ENCODE measurements at places on chromosomes 6 and 20. TPM values are rescaled to one million over a fixed set of nuclear protein-coding genes. Genes with fewer than 3 reads are reported as not detected.

The PSORS1C1 gene
- 6.5 TPM for total RNA-seq

- no peaks in the 10 kb centered on the region for H3K4me1 ChIP-seq
- no peaks in the 10 kb centered on the region for H3K27me3 ChIP-seq
- DNase-seq, result no peak
- H3K27ac ChIP-seq, result no peak overlapping the region
These were observed 144.3 kb downstream of the MEI4 start for GRCh38 chr6:77796824-77797809.

GRCh38 chr6:152151920-152152319, 344.4 kb downstream of the ESR1 start:
- H3K36me3 ChIP-seq, result no peaks in the 10 kb centered on the region
- no peaks in the 10 kb centered on the region for H3K4me1 ChIP-seq
- H3K4me3 ChIP-seq, result no peak overlapping the region
- H3K27me3 ChIP-seq, result no peaks in the 10 kb centered on the region
- DNase-seq, result no peak
- no peak overlapping the region for H3K27ac ChIP-seq

DNA sequence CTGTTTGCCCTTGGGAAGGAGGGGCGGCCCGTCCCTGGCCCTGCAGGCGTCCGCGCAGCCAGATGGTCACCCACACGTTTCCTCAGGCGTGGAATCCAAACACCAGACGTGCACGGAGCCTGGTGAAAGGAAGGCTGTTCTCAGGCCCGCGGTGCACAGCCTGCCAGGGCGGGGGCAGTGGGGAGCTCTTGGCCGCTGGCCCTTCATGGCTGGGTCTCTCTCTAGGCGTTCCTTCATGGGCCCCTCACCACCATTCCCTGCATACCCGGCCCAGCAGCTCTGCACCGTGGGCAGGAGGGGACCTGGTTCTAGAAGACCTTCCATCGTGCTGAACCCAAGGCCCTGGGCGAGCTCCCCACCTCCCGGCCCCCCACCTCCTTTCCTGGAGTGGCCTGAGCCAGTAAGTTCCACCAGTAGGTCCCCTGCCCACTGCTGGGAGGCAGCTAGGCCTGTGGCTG, 30.4 kb upstream of the SMOC2 start:
- H3K4me1 ChIP-seq, result no peaks in the 10 kb centered on the region
- H3K36me3 ChIP-seq, result no peaks in the 10 kb centered on the region
- H3K27ac ChIP-seq, result no peak overlapping the region
- H3K4me3 ChIP-seq, result no peak overlapping the region

DNA sequence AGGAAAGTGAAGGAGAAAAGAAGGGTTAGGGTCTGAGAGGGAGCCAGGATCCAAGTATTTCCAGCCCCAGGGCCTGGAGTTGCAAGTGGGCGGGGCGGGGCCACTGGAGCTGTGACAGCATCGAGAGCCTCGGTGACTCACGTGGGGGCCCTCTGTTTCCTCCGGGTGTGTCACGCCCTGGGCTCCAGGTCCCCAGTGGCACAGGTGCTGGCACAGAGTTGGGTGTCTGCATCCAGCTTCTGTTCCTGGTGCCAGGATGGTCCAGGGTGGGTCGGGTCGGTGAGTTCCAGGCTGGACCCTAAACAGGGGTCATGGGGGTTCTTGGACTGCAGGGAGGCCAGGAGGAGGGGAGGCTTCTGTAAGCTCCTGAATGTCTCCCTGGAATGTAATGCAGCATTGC, 16.7 kb downstream of the RAET1L start:
- no peaks in the 10 kb centered on the region for H3K27me3 ChIP-seq
- no peak overlapping the region for H3K27ac ChIP-seq
- DNase-seq, result no peak
- H3K4me3 ChIP-seq, result no peak overlapping the region
- H3K36me3 ChIP-seq, result no peaks in the 10 kb centered on the region
- H3K4me1 ChIP-seq, result peaks cover 12% of the 10 kb centered on the region

DNA sequence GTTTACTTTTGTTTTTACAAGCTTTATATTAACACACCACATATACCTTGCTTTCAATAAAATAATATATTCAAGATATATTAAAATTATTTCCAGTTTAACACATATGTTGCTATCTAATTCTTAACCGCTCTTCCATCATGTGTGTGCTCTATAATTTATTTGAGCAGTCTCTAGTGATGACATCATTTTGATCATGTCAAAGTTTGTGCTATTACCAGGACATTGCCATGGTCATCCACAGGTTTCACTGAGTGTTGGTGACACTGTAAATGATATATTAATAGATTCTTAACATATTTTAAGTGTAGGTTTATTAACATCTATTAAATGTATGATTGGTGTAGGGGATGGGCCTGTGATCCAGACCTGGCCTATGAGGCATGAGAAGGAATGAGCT, 17.1 kb upstream of the CST4 start:
- no peak for DNase-seq
- no peak overlapping the region for H3K4me3 ChIP-seq
- no peaks in the 10 kb centered on the region for H3K36me3 ChIP-seq
- H3K27ac ChIP-seq, result no peak overlapping the region
- no peaks in the 10 kb centered on the region for H3K27me3 ChIP-seq
- no peaks in the 10 kb centered on the region for H3K4me1 ChIP-seq

- H3K4me1 ChIP-seq, result peaks cover 48% of the 10 kb centered on the region
- H3K4me3 ChIP-seq, result peak overlapping the region; percentile 16
- no peaks in the 10 kb centered on the region for H3K36me3 ChIP-seq
- H3K27ac ChIP-seq, result peak overlapping the region; percentile 90
- H3K27me3 ChIP-seq, result no peaks in the 10 kb centered on the region
- no peak for DNase-seq
These were observed 100.8 kb downstream of the HIVEP2 start for GRCh38 chr6:142844065-142844755.

DNA sequence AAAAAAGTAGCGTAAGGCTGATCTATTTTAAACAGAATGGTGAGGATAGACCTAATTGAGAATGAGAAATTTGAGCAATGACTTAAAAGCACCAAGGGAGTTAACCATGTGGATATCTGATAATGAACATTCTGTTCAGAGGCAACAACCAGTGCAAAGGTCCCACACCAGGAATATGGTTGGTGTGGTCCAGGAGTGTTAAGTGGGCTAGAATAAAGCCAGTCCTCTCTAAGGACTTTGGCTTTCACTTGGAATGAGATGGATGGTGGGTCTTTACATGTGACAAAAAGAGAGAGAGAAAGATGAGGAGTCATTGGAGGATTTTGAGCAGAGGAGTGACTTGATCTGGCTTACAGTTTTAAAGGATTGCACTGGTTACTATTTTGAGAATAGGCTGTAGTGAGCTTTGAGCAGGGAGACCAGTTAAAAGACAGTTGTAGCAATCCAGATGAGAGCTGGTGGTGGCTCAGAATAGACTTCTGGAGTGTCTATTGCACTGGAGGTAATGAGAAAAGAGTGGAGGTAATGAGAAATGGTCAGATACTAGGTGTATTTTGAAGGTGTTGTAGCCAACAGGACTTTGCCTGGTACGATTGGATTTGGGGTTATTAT, 89.8 kb downstream of the SCAF8 start:
- DNase-seq, result no peak
- no peaks in the 10 kb centered on the region for H3K36me3 ChIP-seq
- H3K4me3 ChIP-seq, result no peak overlapping the region
- H3K4me1 ChIP-seq, result no peaks in the 10 kb centered on the region
- H3K27ac ChIP-seq, result no peak overlapping the region

- H3K4me3 ChIP-seq, result peak overlapping the region; percentile 93
- DNase-seq, result peak; percentile 76
- peak overlapping the region; percentile 60 for H3K27ac ChIP-seq
These were observed 7.6 kb upstream of the TMEM14A start for GRCh38 chr6:52663120-52663935.

GRCh38 chr6:139395891-139396301, 21.4 kb upstream of the CITED2 start:
- no peak overlapping the region for H3K27ac ChIP-seq
- no peak overlapping the region for H3K4me3 ChIP-seq
- no peaks in the 10 kb centered on the region for H3K4me1 ChIP-seq
- DNase-seq, result no peak
- H3K27me3 ChIP-seq, result no peaks in the 10 kb centered on the region

All from Peyer's patch (tissue), 4 donors.